ENCODE measurements at places on chromosomes 1 and 21. TPM values are rescaled to one million over a fixed set of nuclear protein-coding genes. Genes with fewer than 3 reads are reported as not detected.

- no peak for DNase-seq
Measured at GRCh38 chr1:46603481-46603857, 599 bp downstream of the MKNK1 start.

DNA sequence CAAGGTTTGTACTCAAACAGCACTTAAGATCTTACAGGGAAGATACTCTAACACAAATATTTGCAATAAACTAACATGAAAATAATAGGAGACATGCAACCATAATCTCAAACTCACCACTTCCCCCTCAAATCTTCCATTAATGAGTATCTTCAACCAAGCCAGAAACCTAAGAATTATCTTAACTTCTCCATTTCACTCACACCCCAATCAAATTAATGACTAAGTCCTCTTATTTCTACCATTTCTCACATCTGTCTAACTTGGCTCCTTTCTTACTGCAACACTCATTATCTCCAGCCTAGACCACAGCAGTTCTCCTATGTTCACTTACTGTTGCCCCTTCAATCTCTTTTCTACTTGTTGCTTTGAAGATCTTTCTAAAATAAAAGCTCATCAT lies 10.4 kb downstream of the RBBP5 start:
- no peak for DNase-seq

DNA sequence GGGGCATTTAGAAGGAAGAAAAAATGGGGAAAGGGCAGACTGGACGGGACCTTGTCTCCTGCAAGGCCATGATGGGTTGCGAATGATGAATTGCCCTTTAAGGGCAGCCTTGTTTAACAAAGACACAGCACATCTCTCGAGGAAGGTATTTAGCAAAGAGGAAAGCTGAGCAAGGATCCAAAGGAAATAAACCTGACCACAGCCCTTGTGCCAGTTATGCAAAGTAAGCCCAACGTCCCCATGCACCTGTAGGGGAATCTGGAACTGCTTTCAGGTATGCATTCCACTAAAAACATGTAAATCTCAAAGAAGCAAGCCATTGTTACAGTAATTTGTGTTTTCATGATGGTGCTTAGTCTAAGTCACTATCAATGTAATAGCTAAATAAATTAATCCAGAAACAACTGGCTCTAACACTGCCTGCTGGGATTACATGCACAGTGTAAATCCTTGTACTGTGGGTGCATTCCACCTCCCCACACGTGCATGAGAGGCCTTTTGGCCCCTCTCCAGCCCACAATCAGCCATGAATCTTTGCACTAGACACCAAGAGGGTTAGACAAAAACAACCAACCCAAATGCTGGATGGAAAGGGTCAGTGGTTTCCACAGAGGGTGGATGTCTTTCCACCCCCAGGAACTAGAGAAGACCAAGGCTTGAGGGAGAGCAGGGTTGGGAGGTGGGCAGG lies 228.8 kb upstream of the KAZN start:
- DNase-seq: no peak

DNA sequence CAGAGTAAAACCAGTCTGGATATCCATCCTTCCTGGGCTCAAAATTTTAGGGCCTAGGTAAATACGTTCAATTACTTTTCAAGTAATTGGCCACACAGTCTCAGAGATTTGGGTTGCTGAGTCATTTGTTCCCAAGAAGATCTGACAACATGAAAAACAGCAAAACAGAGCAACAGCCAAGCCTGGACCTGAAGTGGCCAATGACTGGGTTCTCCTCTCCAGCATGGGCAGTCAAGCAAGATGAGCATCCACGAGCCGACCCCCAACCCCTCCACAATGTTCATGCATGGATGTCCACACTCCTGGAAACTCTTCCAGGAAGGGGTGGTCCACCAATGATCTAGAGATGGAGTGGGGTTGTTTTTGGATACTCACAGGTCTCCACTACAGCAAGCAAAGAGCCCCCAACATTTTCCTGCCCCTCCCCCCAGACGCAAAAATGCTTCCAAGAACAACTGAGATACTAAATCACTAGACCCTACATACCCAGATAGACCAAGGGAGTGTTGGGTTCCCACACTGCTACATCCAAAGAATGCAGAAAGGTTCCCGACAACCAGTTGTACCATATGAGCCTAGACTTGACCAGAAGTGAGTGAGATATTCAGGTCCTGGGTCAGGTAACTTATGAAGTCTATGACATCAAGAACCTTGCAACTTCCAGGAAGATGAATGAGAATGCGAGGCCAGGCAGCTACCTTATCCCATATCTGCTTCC lies 73.0 kb downstream of the CD46 start:
- DNase-seq: no peak

DNA sequence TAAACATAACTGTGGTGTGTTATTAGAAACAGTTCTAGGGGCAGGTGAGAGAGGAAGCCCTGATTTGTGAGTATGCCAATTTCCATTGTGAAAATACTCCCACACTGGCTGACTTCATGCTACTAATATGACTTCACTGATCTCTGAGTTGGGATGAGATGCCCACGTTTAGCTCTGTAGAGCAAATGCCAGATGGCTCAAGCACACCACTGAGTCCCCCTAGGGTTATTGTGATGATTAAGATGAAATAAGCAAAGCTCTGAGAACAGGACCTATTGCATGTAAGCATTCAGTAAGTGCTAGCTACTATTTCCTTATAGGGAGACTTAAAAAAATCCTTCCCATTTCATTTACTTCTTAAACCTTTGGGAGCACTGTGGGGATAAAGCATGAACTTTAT lies 117.6 kb downstream of the CENPF start:
- DNase-seq: no peak

GRCh38 chr1:62744611-62745577 lies 39.0 kb upstream of the ATG4C start:
- no peak for DNase-seq

The TMEM51 gene
- 6.3 TPM for total RNA-seq

The CD2 gene
- not detected for total RNA-seq

DNA sequence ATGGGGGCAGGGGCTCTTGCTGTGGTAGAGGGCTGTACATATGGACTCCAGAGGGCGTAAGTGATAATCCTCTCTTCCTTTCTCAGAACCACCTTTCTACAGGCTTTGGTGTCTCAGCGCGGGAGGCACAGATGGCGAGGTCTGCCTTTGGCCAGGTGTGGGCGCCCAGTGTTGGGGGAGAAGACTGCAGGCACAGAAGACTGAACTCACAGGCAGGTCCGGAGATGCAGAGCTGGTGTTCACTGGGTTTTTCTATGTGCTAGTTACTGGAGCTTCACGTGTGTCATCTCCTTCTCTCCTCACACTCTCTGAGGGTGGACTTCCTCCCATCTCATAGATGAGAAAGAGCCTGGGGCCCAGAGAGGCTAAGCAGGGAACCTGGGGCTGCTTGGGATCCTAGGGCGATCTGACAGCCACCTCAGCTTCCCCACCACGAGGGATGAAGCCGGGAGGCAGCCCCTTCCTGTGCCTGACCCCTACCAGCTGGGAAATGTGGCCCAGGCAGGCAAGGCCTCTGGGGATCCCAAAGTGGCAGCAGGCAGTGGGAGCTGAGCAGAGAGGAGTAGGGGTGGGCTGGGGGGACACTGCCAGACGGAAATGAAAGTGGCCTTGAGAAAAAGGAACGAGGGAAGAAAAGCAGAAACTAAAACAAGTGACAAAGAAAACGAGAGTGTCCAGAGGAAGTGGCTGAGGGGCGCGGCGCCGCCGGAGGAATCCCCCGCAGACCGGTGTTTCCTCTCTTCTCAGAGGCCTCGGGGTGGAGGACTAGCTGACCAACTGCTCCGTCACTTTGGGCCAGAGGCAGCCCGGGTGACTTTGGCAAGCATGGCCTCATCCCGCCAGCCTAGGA lies 191.6 kb downstream of the HIVEP3 start:
- DNase-seq: peak; percentile 6

The OLFML2B gene
- total RNA-seq: not detected

The GPX7 gene
- total RNA-seq: 14.1 TPM

The S100A7A gene
- not detected for total RNA-seq

- no peak for DNase-seq
Measured at GRCh38 chr1:107810291-107810951, 154.6 kb downstream of the VAV3 start.

GRCh38 chr1:45969866-45970265 lies 162.6 kb downstream of the PIK3R3 start:
- DNase-seq: no peak

- no peak for DNase-seq
Measured at GRCh38 chr1:93549811-93550210, 101.9 kb downstream of the FNBP1L start.

The FAAH gene
- total RNA-seq: 11.0 TPM

DNA sequence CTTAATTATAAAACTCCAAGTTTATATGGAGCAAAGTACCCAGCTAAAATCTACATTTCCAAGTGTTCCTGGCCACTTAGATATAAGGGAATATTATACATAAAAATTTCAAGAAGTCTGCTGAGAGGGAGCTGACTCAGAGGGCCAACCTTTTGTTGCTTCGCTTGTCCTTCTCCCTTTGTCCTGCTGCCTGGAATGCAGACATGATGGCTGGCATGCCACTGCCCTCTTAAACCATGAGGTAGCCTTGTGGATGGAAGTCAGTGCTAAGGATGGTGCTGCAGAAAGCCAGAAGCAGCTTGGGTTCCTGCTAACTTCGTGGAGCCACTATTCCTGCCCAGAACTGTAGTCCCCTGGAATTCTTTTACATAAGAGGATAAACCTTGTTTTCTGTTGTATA lies 38.9 kb upstream of the SRP9 start:
- DNase-seq: no peak

GRCh38 chr21:39388811-39389155 lies 39.9 kb upstream of the HMGN1 start:
- no peak for DNase-seq

The CDC20 gene
- 97.8 TPM for total RNA-seq

The LRRC8C gene
- total RNA-seq: 0.22 TPM

The COL6A1 gene
- 0.46 TPM for total RNA-seq

The TRPM2 gene
- total RNA-seq: not detected

DNA sequence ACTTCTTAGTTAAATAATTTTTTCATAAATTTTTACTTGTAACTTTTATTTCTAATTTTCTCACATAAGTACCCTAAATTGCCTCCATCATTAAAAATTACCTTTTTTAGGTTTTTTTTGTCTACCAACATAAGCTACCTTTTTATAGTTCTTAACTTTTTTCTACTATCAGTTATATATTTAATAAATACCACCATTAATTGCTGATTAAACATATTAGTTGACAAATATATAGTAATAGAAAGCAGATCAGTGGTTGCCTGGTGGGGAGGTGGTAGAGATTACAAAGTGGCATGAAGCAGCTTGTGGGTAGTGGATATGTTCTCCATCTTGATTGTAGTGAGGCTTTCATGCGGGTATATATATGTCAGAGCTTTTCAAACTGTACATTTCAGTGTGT lies 6.1 kb upstream of the SH3BP5L start:
- DNase-seq: no peak

The SPRR2D gene
- not detected for total RNA-seq

DNA sequence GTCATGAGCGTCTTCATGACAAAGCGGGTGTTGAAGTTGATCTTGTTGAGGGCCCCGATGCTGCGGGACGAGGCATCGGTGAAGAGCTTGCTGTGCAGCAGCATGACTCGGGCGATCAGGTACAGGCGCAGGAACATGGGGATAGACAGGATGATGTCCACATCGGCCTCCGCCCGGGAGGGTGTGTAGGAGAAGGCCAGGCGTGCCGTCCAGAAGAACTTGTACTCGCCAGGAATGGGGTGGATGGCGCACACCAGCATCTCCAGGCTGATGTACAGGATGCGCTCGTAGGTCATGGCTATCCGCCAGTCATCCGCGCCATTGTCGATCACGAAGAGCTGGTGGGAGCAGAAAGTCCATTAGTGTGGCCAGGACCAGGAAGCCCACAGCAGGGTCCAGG lies 98.0 kb downstream of the KCNN3 start:
- no peak for DNase-seq

Data from HepG2 (cell line).